ENCODE measurements at places on chromosomes 13 and 19. TPM values are rescaled to one million over a fixed set of nuclear protein-coding genes. Genes with fewer than 3 reads are reported as not detected.
A peak's percentile ranks its signal among the peaks of the same experiment; 100 is the strongest.

The ATXN8OS gene
- total RNA-seq, result not detected

The SIGLEC12 gene
- total RNA-seq, result not detected

The CYP2F1 gene
- total RNA-seq, result not detected

GRCh38 chr13:77406644-77407440 is 79.9 kb upstream of the MYCBP2 start:
- DNase-seq, result no peak

DNA sequence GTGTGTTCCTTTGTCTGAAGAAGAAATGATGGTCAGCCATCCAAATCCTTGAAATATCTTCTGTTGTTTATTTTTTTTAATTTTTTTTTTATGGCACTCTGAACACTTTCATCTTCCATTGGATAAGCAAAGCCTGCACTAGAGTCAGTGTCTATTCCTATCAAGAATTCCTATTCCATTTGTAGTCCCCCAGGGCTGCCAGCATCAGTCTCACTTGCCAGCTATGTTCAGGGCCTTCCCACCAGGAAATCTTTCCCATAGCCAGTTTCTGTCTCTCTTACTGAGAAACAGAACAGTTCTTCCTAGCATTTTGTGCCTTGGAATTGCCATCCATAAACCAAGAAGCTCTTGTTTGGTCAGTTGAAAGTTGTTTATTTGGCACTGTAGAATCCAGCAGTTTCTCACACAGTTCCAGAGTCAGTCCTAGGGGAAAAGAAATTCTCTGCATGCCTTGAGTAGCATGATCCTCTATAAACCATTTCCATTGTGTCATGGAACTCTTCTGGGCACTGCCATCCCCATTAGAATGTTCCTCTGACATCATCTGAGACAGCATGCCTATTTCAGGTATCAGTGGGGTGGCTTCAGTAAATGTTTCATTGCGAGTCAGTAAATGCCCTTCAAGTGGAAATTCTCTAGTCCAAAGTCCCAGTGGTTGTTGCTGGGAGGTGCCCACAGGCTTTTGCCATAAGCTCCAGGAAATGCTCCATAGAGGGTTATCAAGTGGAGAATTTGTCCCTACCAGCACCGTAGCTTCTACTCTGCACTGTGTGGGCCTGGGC is 18.7 kb upstream of the SPRYD7 start:
- DNase-seq, result peak; percentile 28

DNA sequence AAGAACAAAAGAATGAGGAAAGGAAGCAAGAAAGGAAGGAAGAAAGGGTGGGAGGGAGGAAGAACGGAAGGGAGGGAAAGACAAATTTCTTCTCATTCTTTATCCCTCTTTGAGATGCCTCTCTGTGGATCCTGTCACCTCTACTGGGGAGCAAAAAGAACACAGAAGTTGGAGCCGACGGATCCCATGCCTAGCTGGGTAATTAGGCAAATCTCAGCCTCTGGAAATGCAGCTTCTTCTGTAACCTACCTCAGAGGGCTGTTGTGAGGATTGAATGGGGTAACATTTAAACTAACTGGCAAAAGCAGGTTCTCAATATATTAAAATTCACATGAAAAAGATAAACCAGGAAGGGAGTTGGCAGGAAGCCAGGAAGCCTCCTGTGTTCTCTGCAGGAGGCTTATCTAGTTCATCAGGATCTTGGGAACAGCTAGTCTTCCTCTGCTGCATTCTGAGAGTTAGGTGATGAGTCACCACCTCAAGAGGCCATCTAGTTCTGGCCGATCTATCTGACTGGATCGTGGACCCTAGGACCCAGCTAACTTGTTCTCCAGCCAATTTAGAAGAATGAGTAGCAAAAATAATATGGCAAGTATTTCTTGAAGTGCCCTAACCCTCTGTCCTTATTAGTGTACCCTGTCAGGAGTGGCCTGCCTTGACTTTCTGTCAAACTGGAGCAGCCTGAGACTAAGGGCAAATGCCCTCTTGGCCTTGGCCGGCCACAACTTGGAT is 15.2 kb upstream of the CPB2 start:
- peak; percentile 19 for DNase-seq

GRCh38 chr19:39299832-39300231 is 3.6 kb downstream of the IFNL1 start:
- DNase-seq, result no peak

DNA sequence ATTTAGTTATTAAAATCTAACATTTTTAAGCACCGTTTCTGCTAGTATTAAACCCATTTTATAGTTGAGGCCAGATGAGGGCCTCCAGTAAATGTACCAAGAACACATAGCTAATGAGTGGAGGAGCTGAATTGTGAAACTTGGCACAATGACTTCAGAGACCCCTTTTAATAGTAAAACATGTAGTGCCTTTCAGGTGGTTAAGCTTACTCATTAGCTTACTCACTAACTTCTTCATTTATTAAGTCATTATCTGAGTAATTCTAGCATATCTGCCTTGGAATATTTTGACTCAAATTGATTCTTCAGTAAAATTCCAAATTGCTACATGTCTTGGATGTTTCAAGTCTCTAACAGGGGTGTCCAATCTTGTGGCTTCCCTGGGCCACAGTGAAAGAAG is 735.2 kb downstream of the LIG4 start:
- DNase-seq, result peak; percentile 56
